Left lung (tissue), 14 donors: ENCODE measurements at places on chromosomes 6 and 20. TPM values are rescaled to one million over a fixed set of nuclear protein-coding genes. Genes with fewer than 3 reads are reported as not detected.

DNA sequence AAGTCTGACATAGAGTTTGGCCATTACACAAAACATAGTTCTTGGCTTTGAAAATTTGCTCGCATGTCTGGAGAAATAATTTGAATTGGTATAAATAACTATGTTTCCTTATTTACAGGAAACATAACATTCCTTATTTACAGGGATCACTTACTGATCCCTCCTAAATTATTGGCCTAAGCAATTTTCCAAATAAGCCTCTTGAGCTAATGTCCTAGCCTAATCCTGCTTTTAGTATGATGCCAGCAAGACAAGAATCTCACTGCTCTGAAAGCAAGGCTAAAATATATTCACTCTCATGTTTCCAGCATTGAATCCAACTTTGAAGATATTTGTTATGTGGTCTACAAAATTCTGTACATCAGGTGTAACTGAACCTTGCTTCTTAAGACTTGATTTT is 4.1 kb upstream of the TBC1D32 start:
- DNase-seq: no peak

- no peak for DNase-seq
These were observed 50.4 kb downstream of the MTHFD1L start for GRCh38 chr6:150915880-150916265.

- DNase-seq: no peak
These were observed 59.0 kb upstream of the TULP4 start for GRCh38 chr6:158253248-158253647.

- DNase-seq: no peak
These were observed 29.1 kb downstream of the STK35 start for GRCh38 chr20:2130683-2131082.

The SCUBE3 gene
- polyA plus RNA-seq: 4.7 TPM

DNA sequence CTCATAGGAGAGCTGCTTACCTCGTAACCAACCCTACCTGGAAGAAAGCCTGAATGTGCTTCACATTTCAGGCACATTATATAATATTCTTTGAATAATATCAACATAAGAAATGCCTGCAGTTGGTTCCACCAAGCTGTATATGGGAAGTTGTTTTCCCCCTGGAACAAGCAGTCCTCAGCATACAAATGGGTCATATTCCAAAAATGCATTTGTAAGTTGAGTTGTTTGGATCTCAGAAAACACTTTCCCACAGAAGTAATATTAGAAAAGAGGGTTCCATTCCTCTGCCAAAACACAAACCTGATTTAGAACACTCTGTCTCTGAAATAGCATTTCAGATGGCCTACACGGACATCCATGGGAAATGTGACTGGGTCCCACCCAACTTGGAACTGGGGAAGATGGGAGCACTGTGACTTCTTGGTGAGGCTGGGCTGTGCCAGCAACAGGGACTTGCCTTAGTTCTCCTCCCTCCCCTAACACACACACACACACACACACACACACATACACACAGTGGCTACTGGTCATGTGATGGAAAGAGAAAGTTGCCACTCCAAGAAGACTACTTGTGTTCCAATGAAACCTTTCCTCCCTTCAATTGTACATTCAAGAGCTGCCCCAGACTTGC is 11.4 kb upstream of the RCAN2 start:
- DNase-seq: no peak

The PTGIS gene
- 8.2 TPM for polyA plus RNA-seq

- DNase-seq: no peak
These were observed 22.1 kb upstream of the ARHGAP18 start for GRCh38 chr6:129732034-129732433.

DNA sequence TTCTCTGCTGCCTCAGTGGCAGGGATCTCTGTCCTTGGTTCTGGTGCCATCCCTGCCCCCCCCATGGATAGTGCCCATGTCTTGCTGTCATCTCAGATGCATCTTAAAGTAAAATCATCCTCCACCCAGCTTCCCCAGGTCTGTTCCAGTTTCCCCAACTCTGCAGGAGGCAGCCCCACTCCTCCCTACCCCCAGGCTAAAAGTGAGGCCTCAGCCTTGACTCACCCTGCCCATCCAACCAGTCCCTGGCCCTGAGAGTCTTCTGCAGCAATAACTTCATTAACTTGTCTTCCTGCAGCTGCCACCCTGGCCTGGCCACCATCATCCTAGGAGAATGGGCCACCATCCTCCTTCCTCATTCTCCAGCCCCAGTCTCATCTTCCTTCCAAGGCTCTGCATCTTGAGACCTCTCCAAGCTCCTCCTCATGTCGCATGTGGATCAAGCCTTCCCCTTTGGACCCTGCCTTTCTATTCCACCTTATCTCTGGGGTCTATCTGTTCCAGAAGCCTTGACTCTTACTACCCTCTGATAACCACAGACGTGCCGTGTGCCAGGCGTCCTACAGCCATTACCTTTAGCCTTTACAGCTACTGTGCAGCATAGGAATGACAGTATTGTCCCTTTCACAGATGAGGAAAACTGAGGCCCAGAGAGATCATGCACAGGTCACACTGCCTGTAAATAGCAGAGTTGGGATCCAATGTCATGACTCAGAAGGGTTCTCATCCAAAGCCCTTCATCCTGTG is 2.0 kb upstream of the PNPLA1 start:
- DNase-seq: no peak

The ATP9A gene
- polyA plus RNA-seq: 50.2 TPM

DNA sequence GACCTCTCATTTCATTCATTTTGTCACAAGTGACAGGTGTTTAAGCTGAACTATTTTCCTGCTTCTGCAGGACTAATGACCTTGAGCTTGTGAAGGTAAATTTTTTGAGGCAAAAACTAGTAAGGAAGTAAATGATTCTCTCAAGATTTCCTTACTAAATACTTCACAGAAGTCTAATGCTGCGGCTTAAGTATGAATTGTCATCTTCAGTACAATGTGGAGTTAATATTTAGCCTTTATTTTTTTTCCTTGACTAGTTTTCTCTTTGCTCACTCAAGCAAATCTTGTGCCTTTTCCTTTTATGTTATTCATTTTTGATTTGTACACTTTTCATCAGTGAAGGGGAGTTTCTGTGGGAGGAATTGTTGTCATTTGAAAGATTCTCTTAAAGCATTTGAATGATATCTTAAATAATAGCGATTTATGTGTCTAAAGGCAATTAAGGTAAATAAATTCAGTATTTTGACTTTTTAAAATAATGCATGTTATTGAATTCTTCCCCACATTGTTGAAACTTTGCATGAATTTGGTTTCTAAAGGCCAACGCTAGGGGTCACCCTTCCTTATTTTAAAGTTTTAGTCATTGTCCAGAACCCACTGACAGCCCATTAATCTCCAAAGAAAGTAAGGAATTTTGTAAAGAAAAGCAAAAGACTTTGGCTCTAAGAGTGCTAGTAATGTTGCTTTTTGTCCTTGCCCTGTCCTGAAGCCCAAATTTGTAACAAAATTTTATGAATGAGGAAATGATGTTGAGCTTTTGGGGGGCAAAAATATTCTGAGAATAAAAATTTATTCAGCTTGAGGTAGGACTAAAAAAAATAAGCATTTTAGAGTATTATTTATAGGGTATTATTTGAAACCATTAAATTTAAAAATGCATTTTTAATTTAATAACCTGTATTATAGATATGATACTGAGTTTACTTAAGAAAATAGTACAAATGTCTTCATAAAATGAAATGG is 157.4 kb upstream of the LAMA2 start:
- DNase-seq: no peak

The TNNC2 gene
- polyA plus RNA-seq: 0.44 TPM

DNA sequence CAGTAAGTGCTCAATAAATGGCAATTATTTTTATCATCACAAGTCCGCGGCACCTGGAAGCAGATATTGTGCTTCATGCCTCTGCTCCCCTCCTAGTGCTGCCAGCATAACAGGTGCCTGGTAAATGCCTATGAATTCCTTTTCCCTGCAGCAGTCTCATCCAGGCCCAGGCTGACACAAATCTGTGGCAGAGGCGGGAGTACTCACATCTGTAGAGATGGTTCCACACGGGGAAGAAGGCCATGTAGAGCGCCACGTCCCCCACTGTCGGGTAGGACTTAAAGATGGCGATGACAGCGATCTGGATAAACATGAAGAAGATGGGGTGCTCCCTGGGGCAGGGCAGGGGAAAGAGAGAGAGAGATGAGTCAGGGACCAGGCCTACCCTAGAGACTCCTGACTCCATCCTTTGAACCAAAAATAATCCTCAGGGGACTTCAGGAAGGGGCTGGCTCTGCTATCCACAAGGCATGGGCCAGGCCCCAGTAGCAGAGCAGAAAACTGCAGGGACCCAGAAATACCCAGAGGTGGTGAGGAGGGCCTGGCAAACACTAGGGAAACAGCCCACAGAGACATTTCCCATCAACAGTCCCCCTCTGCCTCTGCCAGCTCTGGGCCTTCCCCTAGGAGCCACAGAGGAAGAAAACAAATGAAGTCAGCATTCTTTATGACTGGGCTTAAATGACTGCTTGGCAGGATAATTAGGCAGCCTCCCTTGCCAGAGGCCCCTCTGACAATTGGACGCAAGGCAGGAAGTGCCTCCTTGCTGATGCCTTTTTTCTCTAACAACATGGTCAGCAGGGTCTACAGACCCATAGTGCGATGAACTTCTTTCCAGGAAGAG is 23.0 kb downstream of the MAP1LC3A start:
- no peak for DNase-seq

DNA sequence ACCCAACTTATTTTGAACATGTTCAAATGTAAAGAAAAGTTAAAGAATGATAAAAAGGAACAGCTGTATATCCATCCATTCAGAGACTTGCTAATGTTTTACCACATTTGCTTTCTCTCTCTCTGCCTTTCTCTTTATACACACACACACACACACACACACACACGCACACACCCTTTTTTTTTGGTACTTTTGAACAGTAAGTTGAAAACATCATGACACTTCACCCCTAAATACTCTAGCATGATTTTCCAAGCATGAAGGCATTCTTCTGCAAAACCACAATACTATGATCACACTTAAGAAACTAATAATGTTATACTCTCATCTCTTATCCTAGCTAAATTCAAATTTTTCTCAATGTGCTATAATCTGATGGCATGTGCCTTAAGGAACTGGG is 192.3 kb downstream of the UTRN start:
- DNase-seq: no peak

DNA sequence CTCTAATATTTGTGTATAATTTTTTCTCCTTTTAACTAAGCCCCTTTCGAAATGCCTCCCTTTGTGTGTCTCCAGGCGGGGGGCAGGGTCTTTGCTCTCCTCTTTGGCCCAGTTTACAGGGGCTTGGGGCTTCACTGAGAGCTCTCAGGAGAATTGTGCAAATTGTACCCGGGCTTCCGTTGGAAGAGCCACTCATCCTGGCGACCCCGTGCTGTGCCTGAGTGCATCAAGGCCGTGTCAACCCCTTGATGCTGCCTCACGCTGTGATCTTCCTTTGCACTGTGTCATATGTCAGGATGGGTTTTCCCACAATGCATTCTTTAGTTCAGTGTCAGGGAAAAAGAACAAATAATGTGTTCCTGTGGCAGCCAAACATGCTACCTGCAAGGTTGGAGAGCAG is 118.0 kb upstream of the POU3F2 start:
- no peak for DNase-seq

GRCh38 chr20:37357481-37358365 is 11.8 kb downstream of the SRC start:
- DNase-seq: no peak

- DNase-seq: no peak
These were observed 15.9 kb downstream of the BCL2L1 start for GRCh38 chr20:31706607-31707257.

DNA sequence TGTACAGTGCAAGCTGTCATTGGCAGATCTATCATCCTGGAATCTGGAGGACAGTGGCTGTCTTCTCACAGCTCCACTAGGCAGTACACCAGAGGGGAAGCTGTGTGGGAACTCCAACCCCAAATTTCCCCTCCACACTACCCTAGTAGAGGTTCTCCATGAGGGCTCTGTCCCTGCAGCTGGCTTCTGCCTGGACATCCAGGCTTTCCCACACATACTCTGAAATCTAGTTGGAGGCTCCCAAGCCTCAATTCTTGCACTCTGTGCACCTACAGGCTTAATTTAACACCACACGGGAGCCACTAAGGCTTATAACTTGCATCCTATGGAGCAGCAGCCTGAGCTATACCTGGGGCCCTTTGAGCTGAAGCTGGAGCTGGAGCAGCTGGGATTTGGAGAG is 43.0 kb upstream of the TRIM39 start:
- no peak for DNase-seq

- peak; percentile 87 for DNase-seq
These were observed 44.9 kb upstream of the SUPT3H start for GRCh38 chr6:45422503-45423110.

- DNase-seq: no peak
These were observed 306.6 kb downstream of the FARS2 start for GRCh38 chr6:5567890-5568289.

The EBF4 gene
- polyA plus RNA-seq: 38.1 TPM

GRCh38 chr20:14561741-14562221 is 224.4 kb upstream of the FLRT3 start:
- DNase-seq: no peak

DNA sequence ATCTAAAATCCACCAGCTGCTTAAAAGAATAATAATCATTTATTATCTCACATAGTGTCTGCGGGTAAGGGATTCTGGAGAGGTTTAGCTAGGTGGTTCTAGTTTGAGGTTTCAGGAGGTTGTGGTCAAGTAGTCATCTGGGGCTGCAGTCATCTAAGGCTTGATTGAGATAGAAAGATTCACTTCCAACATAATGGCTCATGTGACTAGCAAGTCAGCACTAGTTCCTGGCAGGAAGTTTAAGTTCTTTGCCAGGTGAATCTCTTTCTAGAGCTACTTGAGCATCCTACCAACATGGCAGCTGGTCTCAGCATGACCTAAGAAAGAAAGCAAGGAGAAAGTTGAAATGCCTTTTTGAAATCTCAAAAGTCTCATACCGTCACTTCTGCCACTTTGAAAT is 128.8 kb downstream of the EDN1 start:
- DNase-seq: no peak

The HFE gene
- 10.5 TPM for polyA plus RNA-seq

The CCDC170 gene
- polyA plus RNA-seq: 2.5 TPM

The LAMP5 gene
- 0.91 TPM for polyA plus RNA-seq

- no peak for DNase-seq
These were observed 60.2 kb downstream of the DLL1 start for GRCh38 chr6:170230520-170231292.

- no peak for DNase-seq
These were observed 11.2 kb downstream of the PHIP start for GRCh38 chr6:79066828-79067227.

DNA sequence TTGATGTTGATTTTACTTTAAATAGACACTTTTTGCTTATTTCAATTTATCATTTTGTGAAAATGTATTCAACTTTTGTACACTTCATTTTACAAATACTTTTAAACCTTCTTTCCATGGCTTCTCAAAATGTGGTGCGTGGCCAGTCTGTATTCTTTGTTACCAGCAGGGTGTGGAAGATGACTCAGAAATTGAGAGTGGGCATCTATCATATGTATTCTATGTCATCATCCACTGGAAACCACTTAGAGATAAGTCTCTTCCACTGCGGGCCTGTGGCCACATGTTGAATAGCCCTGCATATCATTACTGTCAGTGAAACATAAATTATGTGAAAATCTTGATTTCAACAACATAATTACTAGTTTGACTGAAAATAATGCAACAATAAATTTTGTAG is 52.6 kb upstream of the MC3R start:
- no peak for DNase-seq
